GOT3 (cell line): ENCODE measurements at places on chromosomes 1 and 21.

GRCh38 chr1:171257607-171258076 lies 9.3 kb downstream of the FMO1 start:
- no peak for DNase-seq

GRCh38 chr1:30373471-30374399 lies 349.6 kb downstream of the MATN1 start:
- DNase-seq = no peak

- no peak for DNase-seq
These were observed 34.8 kb downstream of the CHAF1B start for GRCh38 chr21:36419996-36420395.

GRCh38 chr21:42038826-42039425 lies 28.8 kb upstream of the ZBTB21 start:
- DNase-seq = no peak

- DNase-seq = no peak
These were observed 45.6 kb downstream of the AZIN2 start for GRCh38 chr1:33126411-33127000.

GRCh38 chr1:209787551-209787950 lies 3.2 kb upstream of the C1orf74 start:
- no peak for DNase-seq

DNA sequence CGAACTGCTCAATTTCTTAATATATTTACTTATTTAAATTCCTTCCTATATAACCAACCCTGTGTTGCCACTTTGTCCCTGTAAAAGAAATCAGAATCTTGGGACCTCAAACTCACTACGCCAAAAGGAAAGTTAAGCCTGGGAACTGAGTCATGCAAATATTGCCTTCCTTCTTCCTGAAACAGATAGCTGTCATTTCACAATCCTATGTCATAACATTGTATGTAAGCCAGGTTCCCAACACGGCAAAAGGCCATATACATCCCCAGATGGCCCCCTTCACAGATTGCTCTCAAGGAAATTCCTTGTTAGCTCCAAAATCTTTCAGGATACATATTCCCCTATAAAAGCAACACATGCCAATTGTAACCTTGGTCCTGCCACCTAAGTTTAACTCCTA lies 39.7 kb downstream of the C21orf91 start:
- no peak for DNase-seq

DNA sequence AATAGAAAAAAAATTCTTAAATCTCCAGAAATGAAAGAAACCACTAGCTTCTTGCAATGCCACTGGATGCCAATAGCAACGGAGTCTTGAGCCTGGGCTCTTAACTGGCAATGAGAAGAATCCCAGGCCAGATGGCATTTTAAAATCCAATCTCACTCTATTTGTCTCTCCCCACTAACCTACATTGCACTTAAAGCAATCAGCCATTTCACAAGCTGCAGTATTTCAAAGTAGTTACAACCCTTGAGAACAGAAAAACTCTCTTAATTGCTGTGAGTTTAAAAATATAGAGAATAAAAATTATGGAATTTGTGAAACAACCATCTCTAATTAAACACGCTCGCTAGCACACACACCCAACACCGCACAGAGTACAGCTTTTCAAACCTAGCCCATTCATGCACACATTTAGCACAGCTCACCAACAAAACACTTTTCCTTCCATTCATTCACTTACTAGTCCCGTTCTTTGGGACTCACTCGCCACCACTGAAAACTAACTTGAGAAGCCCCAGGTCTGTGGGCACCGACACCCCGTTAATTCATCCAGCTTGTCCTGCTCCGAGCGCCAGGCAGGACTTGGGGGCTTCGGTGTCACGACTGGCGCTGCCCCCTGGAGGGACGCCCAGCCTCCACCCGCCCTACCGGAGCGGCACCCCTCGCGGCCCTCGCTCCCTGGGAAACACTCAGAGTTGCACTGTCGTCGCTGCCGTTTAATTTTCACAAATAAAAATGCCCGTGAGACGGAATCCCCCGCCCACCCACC lies 1.0 kb downstream of the DDAH1 start:
- DNase-seq = no peak

- DNase-seq = no peak
These were observed 15.4 kb downstream of the DYNLT5 start for GRCh38 chr1:66767626-66768025.

DNA sequence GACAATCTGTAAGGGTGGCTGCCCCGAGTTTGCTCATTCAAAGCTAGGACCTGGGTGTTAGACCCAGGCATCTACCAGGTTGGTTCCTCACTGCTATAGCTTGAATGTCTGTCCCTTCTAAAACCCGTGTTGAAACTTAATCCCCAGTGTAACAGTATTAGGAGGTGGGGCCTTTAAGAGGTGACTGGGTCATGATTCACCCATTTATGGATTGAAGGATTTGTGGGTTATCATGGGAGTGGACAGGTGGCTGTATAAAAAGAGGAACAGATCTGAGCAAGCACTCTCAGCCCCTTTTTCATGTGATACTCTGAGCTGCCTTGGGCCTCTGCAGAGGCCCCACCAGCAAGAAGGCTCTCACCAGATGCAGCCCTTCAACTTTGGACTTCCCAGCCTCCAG lies 29.4 kb downstream of the PSMG1 start:
- DNase-seq = no peak

GRCh38 chr1:29599826-29600225 lies 363.5 kb downstream of the PTPRU start:
- DNase-seq = no peak

- DNase-seq = no peak
These were observed 2.2 kb upstream of the ZBTB21 start for GRCh38 chr21:42012344-42012743.

DNA sequence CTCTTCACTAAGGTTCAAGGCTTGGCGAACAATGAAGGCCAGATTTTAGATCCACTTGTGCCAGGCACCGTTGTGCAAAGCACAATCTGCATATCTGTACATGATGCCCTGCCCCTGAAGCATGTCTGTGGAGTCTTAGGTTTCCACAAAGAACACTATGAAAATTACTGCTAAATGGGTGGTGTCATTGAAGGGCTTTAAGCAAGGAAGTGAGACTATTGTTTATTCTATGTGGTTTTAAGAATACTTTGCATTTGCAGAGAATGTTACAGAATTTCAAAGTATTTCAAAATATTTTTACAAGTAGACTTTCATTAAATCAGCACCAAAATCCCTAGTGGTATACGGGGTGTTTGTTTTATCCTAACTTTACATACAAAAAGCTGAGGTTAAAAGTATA lies 8.8 kb downstream of the TSEN15 start:
- no peak for DNase-seq

GRCh38 chr1:101420406-101420805 lies 183.6 kb downstream of the S1PR1 start:
- DNase-seq = no peak

DNA sequence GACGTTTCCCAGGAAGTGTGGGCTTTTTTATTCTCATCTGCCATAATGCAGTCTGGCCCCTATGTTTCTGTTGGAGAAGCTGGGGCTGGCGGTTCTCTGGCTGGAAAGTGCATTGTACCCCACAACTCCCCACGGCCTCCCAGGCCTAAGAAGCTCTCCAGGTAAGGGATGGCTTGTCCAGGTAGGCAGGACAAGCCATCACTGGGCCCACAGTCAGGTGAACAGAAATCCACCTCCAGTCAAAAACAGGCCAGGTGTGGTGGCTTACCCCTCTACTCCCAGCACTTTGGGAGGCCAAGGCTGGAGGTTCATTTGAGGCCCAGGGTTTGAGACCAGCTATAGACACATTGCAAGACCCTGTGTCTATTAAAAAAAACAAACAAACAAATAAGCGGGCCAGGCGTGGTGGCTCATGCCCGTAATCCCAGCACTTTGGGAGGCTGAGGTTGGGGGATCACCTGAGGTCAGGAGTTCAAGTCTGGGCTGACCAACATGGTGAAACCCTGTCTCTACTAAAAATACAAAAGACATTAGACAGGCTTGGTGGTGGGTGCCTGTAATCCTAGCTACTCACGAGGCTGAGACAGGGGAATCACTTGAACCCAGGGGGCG lies 3.1 kb upstream of the WNT9A start:
- DNase-seq = no peak

GRCh38 chr1:83104558-83104957 lies 894.4 kb downstream of the TTLL7 start:
- no peak for DNase-seq

GRCh38 chr1:223338811-223339746 lies 24.9 kb downstream of the SUSD4 start:
- no peak for DNase-seq

- DNase-seq = no peak
These were observed 141.6 kb upstream of the ETV3 start for GRCh38 chr1:157279802-157280140.

- no peak for DNase-seq
These were observed 12.5 kb upstream of the IGSF3 start for GRCh38 chr1:116679828-116680628.

GRCh38 chr1:202227053-202227672 lies 33.6 kb downstream of the LGR6 start:
- DNase-seq = no peak

DNA sequence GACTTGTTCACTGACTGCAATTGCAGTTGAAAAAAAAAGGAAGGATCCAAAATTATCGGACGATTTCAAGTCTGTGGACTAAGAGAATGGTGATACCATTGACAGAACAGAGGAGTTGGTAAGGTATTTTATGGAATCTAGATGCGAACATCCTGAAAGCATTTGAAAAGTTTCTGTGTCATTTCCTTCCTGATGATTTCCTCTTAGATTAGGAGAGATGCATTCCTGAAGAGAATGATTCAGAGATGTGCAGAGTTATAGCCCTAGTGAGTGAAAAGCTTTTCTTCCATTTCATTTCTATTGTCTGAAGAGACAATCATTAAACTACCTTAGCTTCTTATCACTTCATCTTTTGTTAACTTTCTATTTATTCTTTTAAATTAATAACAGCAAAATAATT lies 200.0 kb downstream of the KCNK2 start:
- DNase-seq = no peak

- no peak for DNase-seq
These were observed 114.6 kb downstream of the ZBTB18 start for GRCh38 chr1:244165701-244166100.

- no peak for DNase-seq
These were observed 49.6 kb downstream of the CTTNBP2NL start for GRCh38 chr1:112445596-112445995.

DNA sequence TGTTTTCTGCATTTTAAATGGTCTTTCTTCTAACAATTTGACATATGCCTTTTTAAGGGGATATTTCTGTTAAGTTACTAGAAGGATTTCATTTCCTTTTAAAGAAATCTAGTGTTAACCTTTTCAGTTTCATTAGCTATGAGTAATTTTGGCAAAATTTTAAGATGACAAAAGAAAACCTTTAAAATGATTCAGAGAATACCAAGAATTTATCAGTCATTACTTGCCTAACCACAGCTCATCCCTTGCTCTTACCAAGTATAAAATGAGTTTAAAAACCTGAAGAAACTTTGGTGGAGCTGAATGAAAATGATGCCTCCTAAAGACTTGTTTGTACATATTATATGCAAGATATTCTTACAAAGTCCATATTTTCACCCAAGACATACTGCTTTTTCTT lies 101.7 kb downstream of the NEK7 start:
- no peak for DNase-seq

DNA sequence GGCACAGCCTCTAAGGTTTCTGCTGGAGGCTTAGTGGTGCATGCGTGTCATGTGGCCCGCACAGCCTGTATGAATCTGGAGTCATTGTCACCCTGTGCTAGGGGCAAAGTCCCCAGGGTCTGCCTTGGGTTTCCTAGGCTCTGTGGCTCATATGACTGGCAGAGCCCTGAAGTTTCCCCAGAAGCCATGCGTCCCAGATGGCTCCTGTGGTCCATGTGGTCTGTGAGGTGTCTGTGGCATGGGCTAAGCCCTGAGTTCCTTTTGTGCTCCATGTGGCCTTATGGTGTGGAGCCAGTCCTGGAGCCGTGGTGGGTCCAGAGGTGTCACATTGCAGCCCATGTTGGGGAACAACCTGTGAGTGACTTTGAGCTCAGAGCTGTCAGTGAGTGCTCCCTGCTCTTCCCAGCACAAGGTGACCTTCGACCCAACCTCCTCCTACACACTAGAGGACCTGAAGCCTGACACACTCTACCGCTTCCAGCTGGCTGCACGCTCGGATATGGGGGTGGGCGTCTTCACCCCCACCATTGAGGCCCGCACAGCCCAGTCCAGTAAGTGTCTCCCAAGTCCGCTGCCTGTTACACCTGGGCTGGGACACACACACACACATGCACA lies 57.8 kb upstream of the KDM4A start:
- DNase-seq = no peak

GRCh38 chr1:108831225-108831624 lies 25.7 kb downstream of the AKNAD1 start:
- DNase-seq = no peak

- no peak for DNase-seq
These were observed 373.7 kb downstream of the SRGAP2C start for GRCh38 chr1:121558514-121558913.

- no peak for DNase-seq
These were observed 6.1 kb upstream of the SELE start for GRCh38 chr1:169739980-169740379.

DNA sequence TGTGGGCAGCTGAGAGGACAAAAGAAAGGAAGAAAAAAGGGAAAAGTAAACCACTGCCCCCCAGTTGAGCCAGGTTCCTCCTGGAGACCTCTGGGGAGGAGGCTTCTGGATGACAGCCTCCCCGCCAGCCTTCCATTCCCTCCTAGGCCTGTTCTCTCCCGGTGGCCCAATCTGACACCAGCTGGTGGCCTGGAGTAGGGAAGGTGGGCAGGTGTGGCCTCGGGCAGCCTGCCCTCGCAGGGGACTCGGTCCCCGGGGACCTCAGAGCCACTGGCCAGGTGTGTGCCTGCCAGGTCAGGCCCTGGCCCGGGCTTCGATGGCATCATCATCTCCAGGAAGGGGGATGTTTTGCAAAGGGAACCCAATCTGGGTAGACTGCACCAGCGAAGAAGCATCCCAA lies 159.0 kb downstream of the CASZ1 start:
- no peak for DNase-seq

DNA sequence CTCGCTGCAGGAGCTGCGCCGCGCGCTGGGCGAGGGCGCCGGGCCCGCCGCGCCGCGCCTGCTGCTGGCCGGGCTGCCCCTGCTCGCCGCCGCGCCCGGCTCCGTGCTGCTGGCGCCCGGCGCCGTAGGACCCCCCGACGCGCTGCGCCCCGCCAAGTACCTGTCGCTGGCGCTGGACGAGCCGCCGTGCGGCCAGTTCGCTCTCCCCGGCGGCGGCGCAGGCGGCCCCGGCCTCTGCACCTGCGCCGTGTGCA lies 730 bp downstream of the OLIG1 start:
- no peak for DNase-seq
